PC-9 (cell line): ENCODE measurements at places on chromosomes 2 and 18. TPM values are rescaled to one million over a fixed set of nuclear protein-coding genes. Genes with fewer than 3 reads are reported as not detected.

Gene GALR1
- not detected in 2 replicates for total RNA-seq

Gene CNNM3
- 28.7 and 28.8 TPM in 2 replicates for total RNA-seq

Gene ALKAL2
- total RNA-seq = not detected in 2 replicates

- no peak for DNase-seq
Measured at GRCh38 chr18:5993938-5994337, 98.6 kb upstream of the TMEM200C start.

DNA sequence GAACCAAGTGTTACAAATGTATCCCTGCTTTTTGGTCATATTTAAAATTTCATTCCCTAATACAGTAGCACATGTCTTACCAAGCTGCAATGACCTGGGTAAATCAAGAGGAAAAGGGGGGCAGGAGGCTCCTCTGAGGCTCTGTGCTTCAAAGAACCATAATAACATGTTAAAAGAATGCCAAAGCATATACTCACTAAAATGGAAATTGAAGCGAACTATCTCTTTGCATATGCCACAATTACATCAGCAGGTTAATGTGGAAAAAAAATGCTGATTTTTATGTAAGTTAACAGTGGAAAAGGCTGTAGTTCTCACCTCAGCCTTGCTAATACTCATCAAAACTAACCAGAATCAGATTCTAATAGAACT is 37.5 kb upstream of the NCKAP5 start:
- DNase-seq = no peak

DNA sequence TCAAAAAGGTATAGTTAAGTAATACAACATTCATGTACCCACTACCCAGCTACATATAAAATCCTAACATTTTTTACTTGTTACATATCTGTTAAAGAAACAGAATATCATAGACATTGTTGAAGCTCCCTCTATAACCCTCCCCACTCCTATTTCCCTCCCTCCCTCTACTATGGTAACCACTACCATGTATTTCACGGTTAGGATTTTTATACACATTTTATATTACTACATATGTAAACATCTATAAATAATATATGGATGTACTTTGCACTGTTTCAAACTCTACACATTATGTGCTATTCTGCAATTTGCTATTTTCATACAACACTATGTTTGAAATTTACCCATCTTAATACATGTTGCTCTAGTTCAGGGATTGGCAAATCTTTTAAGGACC is 36.3 kb downstream of the THOC1 start:
- DNase-seq = no peak

- DNase-seq = no peak
Measured at GRCh38 chr2:29769847-29770246, 151.5 kb downstream of the ALK start.

DNA sequence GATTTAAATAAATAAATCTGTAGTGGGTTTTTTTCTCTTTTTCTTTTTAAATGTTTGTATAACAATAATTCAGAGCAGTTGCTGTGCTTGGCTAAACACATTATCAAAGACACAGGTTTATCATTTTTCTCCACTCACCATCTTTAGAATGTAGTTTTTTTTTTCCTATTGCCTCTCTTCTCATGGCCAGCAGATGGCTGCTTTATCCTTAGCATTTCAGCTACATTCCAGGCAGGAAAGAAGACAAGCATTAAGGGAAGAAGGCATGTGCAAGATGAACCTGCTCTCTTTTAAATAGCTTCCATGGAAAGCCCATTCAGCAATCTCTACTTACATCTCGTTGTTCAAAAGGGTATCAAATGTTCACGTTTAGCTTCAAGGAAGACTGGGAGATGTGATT is 42.6 kb downstream of the ARHGAP15 start:
- DNase-seq = no peak

DNA sequence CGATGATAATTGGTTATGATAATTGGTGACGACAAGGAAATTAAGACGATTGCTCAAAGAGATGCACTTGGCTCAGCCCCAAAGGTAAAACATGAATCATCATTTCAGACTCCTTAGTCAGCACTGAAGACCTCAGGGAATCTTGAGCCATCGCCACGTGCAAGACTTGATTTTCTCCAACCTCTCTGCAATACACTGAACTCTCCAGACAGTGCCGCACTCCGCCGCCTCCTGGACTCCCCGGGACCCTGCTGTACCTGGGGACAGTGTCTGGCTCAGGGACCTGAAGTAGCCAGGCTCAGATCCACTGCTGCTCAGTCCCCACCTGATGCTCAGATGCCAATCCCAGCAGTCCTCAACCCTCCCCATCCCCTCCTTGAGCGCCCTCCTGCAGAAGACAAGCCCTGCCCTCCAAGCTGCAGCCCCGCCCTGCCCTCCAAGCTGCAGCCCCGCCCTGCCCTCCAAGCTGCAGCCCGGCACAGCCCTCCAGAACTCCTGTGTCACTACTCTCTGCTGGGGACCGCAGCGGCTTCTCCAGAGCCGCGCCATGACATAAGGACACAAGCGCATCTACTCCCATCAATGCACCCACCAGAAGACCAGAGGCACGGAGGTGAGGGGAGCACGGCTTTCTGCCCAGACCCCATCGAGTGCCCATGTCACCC is 1.1 kb downstream of the TMEM18 start:
- DNase-seq = peak; percentile 49
